HuH-7 (cell line): ENCODE measurements at places on chromosomes 5 and 9.

DNA sequence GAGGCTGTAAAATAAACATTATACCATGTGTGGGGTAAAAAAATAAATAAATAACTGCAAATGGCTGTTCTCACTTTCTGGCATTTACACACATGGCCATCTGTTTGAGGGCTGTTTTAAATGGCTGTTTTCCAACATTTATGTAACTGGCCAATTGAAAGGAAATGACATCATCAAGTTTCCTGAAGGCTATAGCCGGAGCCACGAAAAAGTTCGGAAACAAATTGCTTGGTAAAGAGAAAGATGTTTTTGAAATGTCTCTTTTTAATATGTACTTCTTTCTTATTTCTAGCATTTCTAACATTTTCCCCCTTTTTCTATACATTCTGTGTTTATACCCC, 95.4 kb upstream of the DAB2 start:
- DNase-seq: no peak

DNA sequence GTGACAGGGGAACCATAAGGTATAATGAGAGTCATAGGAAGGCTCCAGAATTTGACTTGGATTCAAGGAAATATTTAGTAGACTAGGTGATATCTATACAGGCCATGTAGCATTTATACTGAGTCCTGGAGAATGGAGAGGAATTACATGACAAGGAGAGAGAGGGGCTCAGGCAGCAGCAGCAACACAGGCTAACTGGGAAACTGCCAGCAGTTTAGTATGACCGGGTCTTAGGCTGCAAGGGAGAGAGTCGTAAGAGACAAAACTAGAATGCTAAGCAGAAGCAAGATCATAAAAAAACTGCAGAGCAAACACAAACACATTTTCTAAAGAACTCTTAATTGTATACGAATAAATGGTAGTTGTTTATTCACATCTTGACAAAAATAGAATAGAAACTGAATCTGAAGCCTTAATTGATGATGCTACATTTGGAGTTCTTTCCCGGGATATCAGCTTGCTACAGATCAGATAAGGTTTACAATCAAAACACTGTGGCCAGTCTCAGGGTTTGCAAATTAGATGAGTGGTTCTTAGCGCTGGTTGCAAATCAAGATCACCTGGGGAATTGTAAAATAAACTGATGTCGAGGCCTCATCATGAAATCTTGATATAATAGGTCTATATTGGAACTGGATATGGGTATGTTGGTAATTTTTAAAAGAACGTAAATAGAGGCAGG, 480.0 kb upstream of the C9orf72 start:
- DNase-seq: no peak

- DNase-seq: no peak
Observed at GRCh38 chr9:109728686-109729300, 51.2 kb upstream of the PALM2AKAP2 start.

- DNase-seq: no peak
Observed at GRCh38 chr5:171412186-171412585, 7.3 kb upstream of the FGF18 start.

- no peak for DNase-seq
Observed at GRCh38 chr5:173327084-173327947, 898 bp downstream of the STC2 start.

GRCh38 chr9:110251212-110251611, 5.1 kb downstream of the TXN start:
- DNase-seq: no peak

DNA sequence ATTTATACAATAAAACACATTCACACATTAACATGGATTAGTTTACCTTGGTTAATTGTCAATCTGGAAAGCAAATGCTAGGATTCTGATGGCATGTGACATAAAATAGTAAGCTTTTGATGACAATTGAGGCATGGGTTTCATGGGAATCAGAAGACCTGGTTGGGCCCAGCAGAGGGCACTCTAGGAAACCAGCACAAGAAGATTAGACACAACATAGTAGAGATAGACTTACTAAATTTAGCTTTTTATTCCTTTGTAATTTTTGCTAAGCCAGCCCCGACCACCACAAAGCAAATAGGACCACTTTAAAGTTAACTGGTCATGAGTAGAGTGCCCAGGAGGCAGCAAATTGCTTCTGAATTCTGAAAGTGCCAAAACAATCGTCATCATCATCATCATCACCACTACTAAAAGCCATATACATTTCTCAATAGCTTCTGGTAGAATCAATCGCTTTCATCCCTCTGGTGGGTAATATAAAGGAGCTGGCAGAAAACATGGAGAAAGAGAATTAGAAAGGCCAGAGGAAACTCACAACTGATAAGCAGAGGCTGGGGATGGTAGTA, 163.2 kb downstream of the ARRDC3 start:
- DNase-seq: no peak

- DNase-seq: no peak
Observed at GRCh38 chr5:140549237-140550144, 2.0 kb downstream of the EIF4EBP3 start.

DNA sequence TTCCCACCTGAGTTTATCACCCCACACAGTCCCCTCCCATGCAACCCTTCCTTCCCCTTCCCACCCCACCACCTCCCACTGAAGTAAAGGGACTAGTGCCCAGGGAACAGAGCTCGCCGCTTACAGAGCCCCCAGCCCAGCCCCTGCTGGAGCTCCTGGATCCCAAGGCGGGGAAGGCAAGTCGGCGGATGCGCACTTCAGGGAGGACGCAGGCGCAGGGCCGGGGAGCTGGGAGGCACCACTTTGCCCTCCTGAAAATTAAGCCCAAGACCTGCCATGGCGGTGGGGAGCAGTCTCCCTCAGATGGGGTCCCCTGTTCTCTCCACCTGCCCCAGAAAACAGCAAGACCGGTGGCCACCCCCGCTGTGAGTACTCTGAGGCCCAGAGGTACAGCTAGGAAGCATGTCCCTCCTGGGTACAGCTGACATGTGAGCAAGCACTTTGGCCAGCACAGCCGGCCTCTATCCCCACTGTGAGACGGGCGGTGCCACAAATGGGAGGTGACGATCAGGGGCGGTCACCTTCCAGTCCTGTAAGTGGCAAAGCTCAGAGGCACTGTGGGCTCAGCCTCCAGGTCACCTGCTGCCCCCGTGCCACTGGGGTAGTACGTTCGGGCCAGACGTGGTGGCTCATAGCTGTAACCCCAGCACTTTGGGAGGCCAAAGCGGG, 45.9 kb downstream of the COL23A1 start:
- DNase-seq: no peak

DNA sequence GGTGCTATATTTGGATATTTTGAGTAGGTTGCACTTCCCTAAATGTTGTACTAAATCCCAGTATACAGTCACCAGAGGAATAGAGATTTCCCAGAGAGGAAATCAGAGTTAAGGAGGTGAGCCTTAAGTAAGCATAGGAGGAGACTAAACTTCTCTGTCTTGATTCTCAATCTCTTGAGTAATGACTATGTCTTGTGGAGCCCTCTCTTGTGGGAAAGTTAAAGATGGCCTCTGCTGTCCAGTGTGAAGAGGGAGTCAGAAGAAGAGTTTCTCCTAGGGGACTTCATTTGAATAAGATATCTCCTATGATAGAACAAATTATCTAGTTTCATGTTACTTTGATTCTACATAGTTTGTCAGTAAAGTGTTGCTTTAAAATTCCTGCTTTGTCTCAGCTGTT, 502.5 kb downstream of the PDE4D start:
- no peak for DNase-seq

DNA sequence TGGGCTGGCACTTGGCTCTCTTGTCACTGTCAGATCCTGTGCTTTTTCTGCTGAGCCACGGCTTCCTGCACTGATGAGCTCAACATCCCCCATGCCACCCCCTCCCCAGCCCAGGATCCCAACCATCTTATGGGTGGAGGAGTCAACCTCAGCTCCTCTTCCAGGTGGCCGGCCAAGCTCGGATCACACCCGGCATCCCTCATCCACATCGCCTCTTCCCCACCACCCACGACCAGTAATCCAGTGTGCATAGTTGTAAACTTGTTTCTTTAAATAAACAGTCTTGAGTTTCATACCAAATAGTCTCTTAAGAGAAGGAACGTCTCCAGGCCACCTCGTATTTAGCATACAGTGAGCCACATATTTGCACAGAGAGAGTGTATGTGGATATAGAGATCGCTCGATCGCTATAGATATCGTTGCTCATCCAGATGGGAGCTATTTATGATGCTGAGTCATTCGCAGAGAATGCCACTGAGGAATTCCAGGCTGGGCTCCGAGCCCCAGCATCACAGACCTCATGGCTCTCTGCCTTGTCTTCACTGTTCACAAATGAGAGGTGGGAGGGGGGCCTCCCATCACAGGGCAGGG, 61.8 kb upstream of the CPLX2 start:
- DNase-seq: no peak

- peak; percentile 63 for DNase-seq
Observed at GRCh38 chr5:149264439-149265067, 7.1 kb upstream of the AFAP1L1 start.

- DNase-seq: no peak
Observed at GRCh38 chr9:88733651-88734421, 198.9 kb downstream of the NXNL2 start.

GRCh38 chr5:115296124-115297022, at the start of gene CCDC112:
CCDC112 (minus strand) TSS chr5:115296654; CDS start chr5:115296543, 111 bp downstream.
- peak; percentile 70 for DNase-seq

GRCh38 chr9:107684224-107684623, 194.7 kb upstream of the KLF4 start:
- DNase-seq: no peak

DNA sequence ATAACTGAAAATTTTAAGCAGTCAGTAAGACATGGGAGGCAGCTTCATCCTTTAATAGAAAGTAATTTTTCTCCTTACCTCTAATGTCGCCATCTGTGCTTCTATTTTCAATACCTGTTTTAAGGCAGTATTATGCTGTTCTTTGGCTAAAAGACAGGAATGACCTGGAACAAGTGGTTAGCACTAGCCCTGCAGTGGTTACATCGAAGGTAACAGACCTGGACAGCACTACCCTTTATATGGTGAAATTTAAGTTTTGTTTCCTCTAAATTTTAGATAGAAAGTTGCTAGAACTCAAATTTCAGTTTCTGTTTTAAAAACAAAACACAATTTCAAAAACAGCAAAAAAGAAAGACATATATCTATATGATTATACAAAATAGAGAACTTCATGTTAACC, 534.1 kb upstream of the CDH6 start:
- DNase-seq: no peak

DNA sequence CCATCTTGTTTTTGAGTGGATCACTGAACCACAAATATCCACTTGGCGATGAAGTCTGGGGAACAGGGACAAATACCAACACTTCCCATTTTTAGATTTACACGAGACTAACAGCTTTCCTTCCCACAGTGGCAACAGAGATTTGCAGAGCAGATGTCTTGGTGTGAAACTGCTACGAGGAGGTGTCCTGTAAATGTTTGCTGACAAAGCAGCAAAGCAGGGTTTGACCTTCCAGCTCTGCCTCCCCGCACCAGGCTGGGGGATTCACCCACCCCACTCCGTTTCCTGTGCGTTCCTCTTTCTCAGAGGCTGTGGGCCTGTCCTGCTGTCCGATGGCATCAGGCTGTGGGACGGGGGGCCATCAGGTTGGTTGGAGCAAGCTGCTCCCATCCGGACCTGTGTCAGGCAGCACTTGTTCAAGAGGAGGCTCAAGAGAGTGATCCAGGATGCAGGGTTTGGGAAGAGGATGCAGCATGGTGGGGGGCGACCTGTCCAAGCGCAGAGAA, 693 bp upstream of the RGS3 start:
- no peak for DNase-seq

- DNase-seq: no peak
Observed at GRCh38 chr9:69964446-69964845, 79.2 kb upstream of the MAMDC2 start.

DNA sequence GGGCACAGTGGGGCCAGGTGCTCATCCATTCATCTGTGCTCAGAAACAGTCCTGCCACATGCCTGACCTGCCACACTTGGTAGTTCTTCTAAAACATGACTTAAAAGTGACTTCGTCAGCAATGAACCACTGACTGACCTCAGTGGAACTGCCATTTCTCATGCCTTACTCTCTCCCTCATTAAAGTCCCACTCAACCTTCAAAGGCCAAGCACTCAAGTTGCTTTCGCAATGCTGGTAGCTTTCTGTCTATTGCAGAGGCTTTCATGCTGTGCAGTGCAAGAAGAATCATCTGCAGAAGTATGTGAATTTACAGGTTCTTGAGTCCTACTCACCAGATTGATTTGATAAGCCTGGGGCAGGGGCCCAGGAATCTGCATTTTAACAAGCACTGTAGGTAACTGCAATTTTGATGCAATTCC, 23.9 kb downstream of the B4GALT1 start:
- no peak for DNase-seq

GRCh38 chr5:57538341-57538955, 55.8 kb upstream of the ACTBL2 start:
- DNase-seq: no peak

DNA sequence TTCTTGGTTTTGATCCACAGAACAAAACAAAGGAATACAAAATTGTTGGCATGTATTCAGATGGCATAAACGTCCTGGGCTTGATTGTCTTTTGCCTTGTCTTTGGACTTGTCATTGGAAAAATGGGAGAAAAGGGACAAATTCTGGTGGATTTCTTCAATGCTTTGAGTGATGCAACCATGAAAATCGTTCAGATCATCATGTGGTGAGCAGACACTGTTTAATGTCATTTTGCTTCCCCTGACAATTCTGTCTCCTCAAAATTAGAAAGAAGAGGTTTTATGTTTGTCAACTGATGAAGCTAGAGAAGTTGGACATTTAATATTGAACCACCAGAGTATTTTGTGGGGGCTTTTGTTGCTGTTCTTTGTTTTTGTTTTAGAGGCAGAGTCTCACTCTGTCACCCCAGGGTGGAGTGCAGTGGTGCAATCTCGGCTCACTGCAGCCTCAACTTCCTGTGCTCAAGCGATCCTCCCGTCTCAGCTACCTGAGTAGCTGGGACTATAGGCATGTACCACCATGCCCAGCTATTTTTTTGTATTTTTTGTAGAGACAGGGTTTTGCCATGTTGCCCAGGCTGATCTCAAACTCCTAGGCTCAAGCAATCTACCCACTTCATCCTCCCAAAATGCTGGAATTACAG, 82.0 kb downstream of the SLC1A1 start:
- DNase-seq: no peak

- DNase-seq: peak; percentile 62
Observed at GRCh38 chr9:134099123-134099761, 31.4 kb upstream of the BRD3 start.

DNA sequence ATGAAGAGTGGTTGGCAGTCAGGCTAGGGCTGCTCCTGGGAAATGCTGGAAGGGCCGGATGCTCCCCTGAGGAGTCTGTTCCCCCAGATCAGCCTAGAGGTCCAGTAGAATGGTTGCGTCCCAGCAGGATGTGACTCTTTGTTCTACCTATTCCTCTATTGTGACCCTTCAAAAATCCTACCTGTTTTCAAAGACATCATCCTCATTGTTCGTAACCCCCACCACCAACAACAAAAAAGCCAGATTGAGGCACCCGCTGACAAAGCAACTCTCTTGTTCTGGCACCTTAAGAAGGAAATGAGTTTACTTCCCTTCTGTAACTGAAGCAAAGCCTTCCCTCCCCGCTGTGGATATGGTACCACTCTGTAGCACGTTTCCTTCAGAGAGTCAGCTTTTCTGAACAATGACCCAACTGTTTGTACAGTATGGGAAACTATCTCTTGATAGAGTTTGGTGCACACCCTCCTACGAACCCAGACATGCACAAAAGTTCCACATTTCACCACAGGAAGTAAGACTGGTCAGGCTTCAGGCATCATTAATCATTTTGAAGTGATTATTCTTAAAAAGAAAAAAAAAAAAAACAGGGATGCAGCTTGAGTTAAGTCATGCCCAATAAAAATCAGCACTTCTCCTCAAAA, 207.2 kb downstream of the ENC1 start:
- no peak for DNase-seq

GRCh38 chr9:110033869-110034268, 174.1 kb downstream of the C9orf152 start:
- no peak for DNase-seq

GRCh38 chr5:136058039-136058971, 29.5 kb downstream of the TGFBI start:
- peak; percentile 51 for DNase-seq
